ENCODE measurements at places on chromosomes 1 and 21. TPM values are rescaled to one million over a fixed set of nuclear protein-coding genes. Genes with fewer than 3 reads are reported as not detected.

GRCh38 chr1:220001095-220001501, 45.2 kb downstream of the EPRS1 start:
- H3K27ac ChIP-seq = no peak overlapping the region
- no peak overlapping the region for H3K4me3 ChIP-seq
- peaks cover 29% of the 10 kb centered on the region for H3K36me3 ChIP-seq
- no peak for DNase-seq
- H3K27me3 ChIP-seq = no peaks in the 10 kb centered on the region

TINAGL1 gene
- not detected for polyA plus RNA-seq

KLF17 gene
- not detected for polyA plus RNA-seq

DNA sequence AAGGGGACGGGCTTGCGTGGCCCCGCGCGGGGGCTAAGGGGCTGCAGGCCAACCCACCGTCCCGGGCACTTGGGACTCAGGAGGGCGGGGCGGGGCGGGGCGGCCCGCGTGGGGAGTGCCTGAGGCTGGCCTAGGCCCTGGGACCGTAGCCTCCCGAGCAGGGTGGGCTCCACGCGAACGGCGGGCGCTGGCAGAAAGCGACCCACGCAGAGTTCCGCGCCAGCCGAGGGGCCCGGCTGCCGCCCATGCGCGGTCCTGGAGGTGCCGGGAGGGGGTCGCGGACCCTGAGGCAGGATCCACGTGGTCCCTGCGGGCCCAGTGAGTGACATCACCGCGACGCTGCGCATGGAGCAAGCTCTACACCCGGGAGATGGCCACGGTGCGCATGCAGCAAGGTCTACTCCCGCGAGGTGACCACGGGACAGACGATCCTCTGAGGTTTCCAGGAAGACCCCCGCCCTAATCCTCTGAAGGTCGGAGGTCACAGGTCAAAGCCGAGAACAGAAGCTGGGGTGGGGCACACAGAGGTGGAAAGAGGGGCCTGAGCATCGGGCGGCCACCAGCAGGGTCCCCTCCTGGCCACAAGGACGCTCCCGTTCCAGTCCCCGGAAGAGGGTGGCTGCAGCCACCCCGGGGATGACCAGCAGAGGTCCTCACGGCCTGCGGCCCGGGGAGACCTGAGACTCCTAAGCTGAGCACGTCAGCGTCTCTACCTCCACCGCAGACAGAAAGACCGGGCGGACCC, 13.5 kb upstream of the SLC19A1 start:
- DNase-seq = peak; percentile 43
- H3K36me3 ChIP-seq = no peaks in the 10 kb centered on the region
- H3K27me3 ChIP-seq = no peaks in the 10 kb centered on the region

GRCh38 chr1:109261578-109261977, 12.2 kb downstream of the CELSR2 start:
- H3K27me3 ChIP-seq = no peaks in the 10 kb centered on the region
- H3K4me1 ChIP-seq = no peaks in the 10 kb centered on the region
- DNase-seq = no peak
- peaks cover 4% of the 10 kb centered on the region for H3K36me3 ChIP-seq
- H3K4me3 ChIP-seq = no peak overlapping the region

- no peak overlapping the region for H3K27ac ChIP-seq
- H3K36me3 ChIP-seq = no peaks in the 10 kb centered on the region
- DNase-seq = no peak
- no peaks in the 10 kb centered on the region for H3K4me1 ChIP-seq
- H3K4me3 ChIP-seq = no peak overlapping the region
Observed at GRCh38 chr1:6944434-6944833, 159.2 kb downstream of the CAMTA1 start.

TFAP2E gene
- 0.13 TPM for polyA plus RNA-seq

GRCh38 chr1:161012420-161012819, 8.5 kb downstream of the F11R start:
- no peak overlapping the region for H3K4me3 ChIP-seq
- H3K4me1 ChIP-seq = peaks cover 29% of the 10 kb centered on the region
- no peaks in the 10 kb centered on the region for H3K36me3 ChIP-seq

DNA sequence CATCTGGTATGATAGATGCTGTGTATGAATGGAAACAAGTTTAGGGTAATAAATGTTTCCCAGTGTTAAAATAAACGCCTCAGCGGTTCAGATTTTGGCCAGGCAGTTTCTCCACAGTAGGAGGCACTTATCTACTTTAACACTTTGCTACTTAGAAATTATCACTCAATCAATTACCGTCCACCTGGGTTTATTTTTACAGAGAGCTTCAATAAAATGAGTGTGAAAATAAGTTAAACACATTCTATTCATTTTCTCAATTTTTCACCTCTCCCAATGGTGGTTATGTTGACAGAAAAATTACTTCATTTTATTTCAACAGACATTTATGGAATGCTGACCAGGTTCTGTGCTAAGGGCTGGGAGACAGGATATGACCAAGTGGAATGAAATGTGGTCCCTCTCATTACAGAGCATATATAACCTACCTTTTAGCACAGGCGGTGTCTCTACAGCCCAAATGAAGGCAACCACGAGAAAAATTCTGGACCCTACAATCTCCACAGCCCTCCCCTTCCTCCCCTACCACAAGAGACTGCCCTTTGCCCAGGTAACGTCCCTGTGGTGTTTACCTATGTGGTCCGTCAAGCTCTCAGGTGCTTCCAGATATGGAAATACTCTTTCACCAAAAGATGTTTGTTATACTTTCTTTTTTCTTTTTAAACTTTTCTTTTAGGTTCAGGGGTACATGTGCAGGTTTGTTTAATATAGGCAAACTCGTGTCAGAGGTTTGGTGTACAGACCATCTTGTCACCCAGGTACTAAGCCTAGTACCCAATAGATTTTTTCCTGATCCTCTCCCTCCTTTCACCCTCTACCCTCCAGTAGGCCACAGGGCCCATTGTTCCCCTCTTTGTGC, 105.5 kb downstream of the HLCS start:
- H3K36me3 ChIP-seq = no peaks in the 10 kb centered on the region
- no peaks in the 10 kb centered on the region for H3K27me3 ChIP-seq
- H3K4me3 ChIP-seq = no peak overlapping the region

PLEKHO1 gene
- 33.7 TPM for polyA plus RNA-seq

Measured in naive thymus-derived CD4-positive, alpha-beta T cell (primary cell).